ENCODE measurements at places on chromosomes 7 and 10.

- no peak for DNase-seq
Observed at GRCh38 chr7:74405191-74405898, 48.4 kb upstream of the GTF2IRD1 start.

- no peak for DNase-seq
Observed at GRCh38 chr7:51256209-51256781, 60.3 kb downstream of the COBL start.

- DNase-seq: no peak
Observed at GRCh38 chr7:98394377-98394836, 6.5 kb downstream of the BAIAP2L1 start.

- DNase-seq: no peak
Observed at GRCh38 chr7:99679032-99679399, 780 bp downstream of the CYP3A5 start.

DNA sequence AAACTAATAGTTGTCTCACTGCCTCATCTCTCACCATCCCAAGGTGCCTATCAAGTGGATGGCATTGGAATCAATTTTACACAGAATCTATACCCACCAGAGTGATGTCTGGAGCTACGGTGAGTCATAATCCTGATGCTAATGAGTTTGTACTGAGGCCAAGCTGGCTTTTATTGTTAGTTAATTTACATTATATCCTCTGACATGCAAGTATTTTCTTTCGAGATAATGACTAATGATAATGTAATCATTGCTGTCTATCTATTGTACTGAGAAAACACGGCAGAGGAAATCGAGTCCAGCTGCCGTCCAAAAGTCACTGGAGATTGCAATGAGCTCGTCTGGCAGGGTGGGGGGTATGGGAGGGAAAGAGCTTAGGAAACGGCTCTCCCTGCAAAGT is 172.4 kb upstream of the LANCL2 start:
- no peak for DNase-seq

DNA sequence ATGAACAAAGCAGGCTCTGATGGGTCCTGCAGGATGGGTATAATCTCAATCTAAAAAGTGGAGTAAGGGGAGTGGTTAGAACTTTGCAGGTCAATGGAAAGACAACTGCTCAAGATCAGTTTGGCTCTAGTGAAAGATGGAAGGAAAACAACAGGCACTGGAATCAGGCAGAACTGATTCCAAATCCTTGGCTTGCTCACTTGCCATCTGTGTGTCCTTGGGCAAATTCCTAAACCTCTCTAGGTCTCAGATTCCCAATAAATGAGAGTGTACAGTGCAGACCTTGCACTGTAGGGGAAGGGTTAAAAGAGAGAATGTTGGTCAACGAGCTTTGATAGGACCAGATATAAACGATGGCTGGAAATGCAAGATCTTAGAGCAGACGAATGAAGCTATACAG is 186.1 kb upstream of the AOAH start:
- no peak for DNase-seq

DNA sequence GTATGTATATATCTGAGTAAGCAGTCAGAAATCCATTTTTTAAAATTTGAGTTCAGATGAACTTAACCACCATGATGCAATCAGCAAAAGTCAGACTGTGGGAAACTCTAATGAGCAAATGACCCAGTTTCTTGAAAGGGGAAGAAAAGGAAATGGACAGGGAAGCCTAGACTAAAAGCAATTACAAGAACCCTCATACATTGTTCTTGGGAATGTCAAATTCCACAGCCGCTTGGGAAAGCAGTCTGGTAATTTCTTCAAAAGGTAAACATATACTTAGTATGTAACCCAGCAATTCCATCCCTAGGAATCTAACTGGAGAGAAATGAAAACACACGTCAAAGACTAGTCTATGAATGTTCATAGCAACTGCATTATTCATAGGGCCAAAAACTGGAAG is 16.4 kb upstream of the FOXK1 start:
- DNase-seq: no peak

DNA sequence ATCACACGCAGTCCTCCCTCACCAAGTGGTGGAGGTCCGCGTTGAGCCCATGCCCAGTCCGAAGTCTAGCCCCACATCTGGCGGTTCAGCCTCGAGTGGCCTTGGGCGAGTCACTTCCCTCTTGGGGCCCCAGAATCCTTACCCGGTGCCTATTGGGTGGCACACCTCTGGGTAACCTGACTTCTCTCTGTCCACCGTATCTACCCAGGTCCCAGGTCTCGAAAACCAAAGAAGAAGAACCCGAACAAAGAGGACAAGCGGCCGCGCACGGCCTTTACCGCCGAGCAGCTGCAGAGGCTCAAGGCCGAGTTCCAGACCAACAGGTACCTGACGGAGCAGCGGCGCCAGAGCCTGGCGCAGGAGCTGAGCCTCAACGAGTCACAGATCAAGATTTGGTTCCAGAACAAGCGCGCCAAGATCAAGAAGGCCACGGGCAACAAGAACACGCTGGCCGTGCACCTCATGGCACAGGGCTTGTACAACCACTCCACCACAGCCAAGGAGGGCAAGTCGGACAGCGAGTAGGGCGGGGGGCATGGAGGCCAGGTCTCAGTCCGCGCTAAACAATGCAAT is 4.3 kb downstream of the EN2 start:
- no peak for DNase-seq

- no peak for DNase-seq
Observed at GRCh38 chr10:37700886-37701780, 156.3 kb downstream of the ZNF248 start.

DNA sequence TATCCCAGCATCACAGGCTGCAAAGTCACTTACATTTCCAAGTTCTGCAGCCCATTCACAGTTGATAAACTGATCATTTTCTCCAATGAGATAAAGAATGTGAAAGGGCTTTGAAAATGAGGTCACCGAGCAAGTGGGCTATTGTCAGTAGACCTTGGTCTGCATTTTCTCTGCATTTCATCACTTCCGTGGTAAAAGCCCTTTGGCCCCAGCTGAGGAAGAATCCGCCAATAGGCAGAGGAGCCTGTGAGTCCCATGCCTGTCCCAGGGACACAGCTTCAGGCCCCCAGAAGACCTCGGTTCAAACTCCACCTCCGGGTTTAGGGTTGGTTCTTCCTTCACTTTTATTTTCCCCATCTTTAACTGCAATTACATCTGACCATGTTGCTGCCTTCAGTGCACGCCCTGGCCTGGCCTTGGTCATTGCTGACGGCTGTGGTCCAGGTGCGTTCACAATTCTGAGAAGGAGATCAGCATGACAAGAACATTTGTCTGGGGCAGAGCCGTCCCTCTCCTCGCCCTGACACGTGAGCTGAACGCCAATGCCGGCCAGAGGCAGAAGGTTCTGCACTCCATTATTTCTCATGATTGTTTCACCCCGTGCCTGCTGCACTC is 292.5 kb downstream of the TCERG1L start:
- no peak for DNase-seq

DNA sequence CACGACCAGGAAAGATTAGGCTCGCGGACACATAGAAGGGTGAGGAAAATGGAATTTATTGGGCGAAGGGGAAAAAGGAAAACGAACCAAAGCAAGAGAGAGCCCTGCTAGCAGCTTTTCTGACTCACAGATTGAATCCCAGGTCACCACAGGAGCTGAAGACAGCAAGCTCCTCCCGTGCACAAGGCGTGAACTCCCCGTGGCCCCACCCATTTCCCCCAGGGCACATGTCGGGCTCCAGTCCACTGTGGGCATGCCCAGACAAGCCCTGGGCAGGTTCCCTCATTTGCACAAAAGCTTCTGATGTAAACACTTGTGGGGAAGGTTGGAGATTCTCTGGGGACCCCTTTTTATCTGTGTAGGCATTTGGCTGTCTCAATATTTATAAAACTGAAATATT is 582.4 kb downstream of the SUGCT start:
- no peak for DNase-seq

GRCh38 chr7:37352974-37353948 is 95.4 kb downstream of the ELMO1 start:
- peak; percentile 33 for DNase-seq

GRCh38 chr7:151472644-151473380 is 32.9 kb upstream of the CRYGN start:
- no peak for DNase-seq

GRCh38 chr7:18461785-18462467 is 33.6 kb upstream of the HDAC9 start:
- no peak for DNase-seq

GRCh38 chr7:102264367-102264891 is 22.2 kb upstream of the SH2B2 start:
- no peak for DNase-seq

GRCh38 chr7:90602303-90602702 is 6.2 kb downstream of the CDK14 start:
- no peak for DNase-seq

DNA sequence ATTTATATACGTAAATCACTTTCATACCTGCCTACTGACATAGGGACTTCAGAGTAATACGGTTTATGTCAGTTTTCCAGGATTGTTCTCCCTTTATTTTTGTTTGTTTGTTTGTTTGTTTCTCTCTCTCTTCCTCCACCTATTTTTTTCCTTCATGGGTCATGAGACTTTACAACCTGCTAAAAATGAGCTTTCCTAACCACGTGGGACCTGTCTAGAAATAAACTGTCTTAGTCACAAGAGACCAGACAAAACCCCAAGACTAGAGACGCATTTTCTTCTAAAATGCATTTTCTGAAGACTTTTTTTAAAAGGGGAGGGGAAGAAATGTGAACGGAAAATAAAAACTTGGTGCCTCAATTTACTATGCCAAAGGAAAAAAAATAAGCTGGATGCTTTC is 41.1 kb upstream of the FIGNL1 start:
- DNase-seq: no peak

- DNase-seq: no peak
Observed at GRCh38 chr10:113038183-113038582, 88.1 kb downstream of the TCF7L2 start.

GRCh38 chr7:28773423-28774145 is 184.5 kb downstream of the TRIL start:
- DNase-seq: no peak

DNA sequence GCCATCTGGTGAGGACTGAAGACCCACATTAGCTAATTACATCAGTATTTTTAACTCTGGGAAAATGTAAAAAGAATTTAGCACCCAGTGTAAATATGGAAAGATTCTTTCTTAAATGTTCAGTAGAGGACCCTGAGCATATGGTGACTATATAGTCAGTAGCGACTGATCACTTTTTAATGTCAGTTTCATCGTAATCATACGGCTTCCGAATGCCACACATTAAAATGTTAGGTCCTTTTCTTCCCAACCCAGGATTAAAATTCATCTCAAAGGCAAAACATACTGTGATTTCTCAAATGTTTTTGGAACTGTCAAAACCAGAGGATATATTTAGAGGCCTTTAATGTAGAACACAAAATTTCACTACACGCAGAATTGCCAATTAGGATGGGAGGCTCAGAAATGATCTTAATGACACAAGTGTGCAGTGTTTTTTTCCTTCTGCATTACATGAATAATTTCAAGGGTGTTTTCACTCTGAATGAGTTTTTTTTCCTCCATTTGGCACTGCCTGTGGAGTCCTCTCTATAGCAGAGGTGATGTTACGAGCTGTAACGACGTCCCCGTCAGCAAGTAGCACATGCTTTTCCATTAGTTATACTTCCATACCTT is 382.7 kb downstream of the PAXIP1 start:
- DNase-seq: no peak

- DNase-seq: no peak
Observed at GRCh38 chr7:157434231-157434630, 97.4 kb downstream of the DNAJB6 start.

- no peak for DNase-seq
Observed at GRCh38 chr7:141704741-141705140, 2.8 kb upstream of the DENND11 start.

DNA sequence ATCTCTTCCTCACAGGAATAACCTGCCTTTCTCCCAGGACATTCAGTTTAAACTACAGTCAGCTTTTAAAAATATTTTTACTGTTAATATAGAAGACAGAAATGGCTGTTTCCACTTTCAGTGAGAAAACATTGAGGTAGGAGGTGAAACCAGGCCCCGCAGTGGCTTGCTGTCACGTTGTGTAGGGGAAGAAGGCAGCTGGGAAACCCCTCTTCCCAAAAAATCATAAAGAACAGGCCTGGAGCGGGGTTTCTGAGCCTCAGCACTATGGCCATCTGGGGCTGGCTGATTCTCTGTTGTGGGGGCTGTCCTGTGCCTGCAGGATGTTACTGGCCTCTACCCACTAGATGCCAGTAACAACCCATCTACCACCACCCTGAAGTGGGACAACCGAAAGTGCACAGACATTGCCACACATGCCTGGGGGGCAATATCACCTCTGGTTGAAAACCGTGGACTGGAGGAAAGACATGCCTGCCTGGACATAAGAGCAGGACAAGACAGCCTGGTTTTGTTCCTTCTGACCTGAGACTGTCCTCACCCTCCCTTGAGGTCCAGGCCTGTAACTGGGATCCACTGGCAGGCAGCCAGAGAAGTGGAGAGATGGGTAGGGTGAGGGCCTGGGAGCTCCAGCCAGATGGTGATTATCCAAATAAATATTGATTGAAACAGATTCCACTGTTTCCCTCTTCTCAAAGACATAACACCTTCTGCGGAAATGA is 43.9 kb downstream of the KCNH2 start:
- DNase-seq: no peak

DNA sequence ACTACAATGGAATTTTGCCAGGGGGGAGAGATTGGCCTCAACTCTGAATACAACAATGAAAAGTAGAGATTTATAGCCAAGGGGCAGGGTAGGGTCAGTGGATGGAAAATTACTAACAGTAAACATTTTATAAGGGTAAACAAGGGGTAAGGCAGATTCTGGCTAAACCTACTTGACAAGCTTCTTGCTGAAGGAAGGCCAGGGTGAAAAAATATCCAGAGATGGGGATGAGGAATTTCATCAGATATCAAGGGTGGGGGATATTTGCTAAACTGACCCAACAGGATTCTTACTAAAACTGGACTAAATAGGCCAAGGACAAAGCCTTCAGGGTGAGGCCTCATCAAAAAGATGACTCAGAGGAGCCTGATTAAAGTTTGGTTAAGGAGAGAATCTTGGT is 156.3 kb downstream of the RTKN2 start:
- DNase-seq: no peak

- DNase-seq: no peak
Observed at GRCh38 chr10:103333934-103334520, 16.9 kb downstream of the PCGF6 start.

GRCh38 chr7:129343099-129343700 is 91.0 kb upstream of the STRIP2 start:
- no peak for DNase-seq

GRCh38 chr10:71857934-71858890 is 7.2 kb upstream of the PSAP start:
- no peak for DNase-seq

DNA sequence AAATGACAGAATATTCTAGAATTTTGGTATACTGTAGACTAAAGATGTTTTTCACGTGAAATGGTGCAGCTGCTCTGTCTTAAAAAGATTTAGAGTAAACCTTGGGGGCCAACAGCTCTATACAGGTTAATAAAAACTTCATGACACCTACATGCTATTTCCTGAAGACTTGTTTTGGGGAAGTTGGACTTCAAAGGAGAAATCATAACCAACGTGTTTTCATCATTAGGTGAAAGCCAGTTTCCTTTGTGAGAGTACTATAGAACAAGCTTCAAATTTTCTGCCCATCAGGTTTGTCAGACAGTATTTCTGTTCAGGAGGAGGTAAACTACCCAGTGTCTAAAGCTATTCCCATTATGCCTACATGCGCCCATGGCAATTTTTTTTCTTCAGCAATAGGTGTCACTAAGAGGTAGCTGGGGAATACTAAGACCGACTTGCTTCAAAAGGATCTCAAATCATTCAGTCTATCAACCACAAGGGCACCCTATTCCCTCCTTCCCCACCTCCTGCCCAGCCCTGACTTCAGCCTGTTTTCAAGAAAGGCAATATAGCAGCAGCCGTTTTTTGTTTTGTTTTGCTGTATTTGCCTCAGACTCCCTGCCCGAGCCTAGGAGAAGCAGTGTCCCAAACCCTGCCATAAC is 237.3 kb upstream of the SP8 start:
- DNase-seq: no peak

Data from activated CD8-positive, alpha-beta memory T cell treated with anti-CD3 and anti-CD28 coated beads for 1 hour (primary cell).